ENCODE measurements at places on chromosomes 5 and 9.

DNA sequence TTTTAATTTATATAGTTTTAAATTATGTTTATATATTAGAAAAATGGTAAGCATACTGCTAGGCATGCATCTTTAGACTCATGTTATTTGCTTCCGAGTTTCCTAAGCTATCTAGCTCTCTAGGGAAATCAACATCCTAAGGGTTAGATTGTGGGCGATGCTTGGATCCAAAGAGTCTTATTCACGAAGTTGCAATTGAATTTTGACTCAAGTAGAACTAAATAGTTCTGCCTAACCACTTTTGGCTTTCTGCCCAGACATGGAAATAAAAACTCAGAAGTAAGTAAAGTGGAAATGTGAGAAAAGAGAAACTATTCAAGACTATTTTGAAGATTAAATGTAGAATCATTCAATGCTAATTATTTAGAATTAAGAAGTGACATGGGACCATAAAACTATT lies 440.4 kb downstream of the CDH18 start:
- DNase-seq = no peak

GRCh38 chr5:161085056-161085455 lies 233.0 kb upstream of the ATP10B start:
- DNase-seq = no peak

DNA sequence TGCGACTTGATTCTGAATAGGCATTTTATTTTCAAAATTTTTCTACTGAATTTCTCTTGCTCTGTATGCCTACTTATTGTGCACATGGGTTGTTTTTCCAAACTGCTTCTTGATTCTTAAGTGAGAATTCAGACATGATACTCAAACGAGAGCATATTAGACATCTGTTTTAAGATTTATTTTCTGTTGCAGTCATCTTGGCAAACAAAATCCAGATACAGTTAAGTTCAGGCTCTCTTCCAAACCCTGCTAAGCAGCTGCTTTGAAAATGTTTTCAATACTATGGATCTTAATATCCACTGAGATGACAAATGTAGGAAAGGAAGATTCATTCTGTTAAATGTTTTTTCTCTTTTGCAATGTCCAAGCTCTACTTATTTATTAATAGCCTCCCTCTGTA lies 4.5 kb downstream of the TMEM215 start:
- DNase-seq = no peak

DNA sequence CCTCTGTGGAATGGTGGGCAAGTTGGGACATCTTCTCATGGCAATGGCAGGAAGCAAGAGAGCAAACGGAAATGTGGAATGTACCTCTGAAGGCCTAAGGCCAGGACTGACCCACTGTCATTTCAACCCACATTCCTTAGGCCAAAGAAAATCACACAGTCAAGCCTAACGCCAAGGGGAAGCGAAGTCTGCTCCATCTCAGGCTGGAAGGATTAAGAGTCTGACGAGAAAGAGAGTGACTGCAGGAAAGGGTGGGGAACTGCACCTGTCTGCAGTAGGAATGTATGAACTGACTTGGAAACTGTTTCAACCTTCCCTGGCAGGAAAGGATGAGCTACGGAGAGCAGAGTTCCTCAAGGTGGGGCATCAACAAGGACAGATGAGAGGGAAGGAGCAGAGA lies 90.2 kb upstream of the TAS2R1 start:
- no peak for DNase-seq

- DNase-seq = no peak
These were observed 41.8 kb upstream of the LHFPL2 start for GRCh38 chr5:78690253-78690972.

- no peak for DNase-seq
These were observed 38.9 kb upstream of the TRAF1 start for GRCh38 chr9:120965344-120966012.

DNA sequence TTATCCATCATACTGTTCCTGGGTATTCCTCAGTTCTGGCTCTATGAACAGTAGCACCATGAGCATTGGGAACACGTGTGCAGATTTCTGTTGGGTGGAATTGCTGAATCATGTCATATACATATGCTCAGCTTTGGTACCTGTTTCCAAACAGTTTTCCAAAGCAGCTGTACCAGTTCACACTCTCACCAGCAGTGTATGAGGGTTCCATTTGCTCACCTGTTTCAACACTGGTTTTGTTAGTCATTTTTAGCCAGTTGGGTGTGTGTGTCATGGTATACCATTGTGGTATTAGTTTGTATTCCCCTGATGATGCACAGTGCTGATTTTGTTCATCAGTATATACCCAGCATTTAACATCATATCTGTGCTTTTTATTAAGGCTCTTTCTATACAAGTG lies 56.7 kb upstream of the ECM2 start:
- no peak for DNase-seq

- no peak for DNase-seq
These were observed 127.6 kb upstream of the SLC1A3 start for GRCh38 chr5:36478646-36479317.

- DNase-seq = no peak
These were observed 1.4 kb upstream of the PHF24 start for GRCh38 chr9:34956648-34957047.

GRCh38 chr5:131285703-131286399 lies 22.0 kb downstream of the CDC42SE2 start:
- no peak for DNase-seq

DNA sequence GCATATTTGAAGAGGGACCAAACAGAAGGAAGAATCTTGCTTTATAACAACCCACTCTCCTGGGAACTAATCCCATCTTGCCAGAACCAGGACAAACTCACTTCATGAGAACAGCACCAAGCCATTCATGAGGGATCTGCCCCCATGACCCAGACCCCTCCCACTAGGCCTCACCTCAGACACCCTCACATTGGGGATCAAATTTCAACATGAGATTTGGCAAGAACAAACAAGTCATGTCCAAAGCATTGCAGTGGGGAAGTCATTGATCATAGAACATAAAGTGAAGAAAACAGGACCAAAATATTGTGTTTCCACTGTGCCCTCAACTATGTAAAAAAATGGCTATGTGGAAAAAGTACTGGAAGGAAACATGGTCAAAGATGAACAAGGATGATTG lies 43.9 kb downstream of the MAP1B start:
- no peak for DNase-seq

DNA sequence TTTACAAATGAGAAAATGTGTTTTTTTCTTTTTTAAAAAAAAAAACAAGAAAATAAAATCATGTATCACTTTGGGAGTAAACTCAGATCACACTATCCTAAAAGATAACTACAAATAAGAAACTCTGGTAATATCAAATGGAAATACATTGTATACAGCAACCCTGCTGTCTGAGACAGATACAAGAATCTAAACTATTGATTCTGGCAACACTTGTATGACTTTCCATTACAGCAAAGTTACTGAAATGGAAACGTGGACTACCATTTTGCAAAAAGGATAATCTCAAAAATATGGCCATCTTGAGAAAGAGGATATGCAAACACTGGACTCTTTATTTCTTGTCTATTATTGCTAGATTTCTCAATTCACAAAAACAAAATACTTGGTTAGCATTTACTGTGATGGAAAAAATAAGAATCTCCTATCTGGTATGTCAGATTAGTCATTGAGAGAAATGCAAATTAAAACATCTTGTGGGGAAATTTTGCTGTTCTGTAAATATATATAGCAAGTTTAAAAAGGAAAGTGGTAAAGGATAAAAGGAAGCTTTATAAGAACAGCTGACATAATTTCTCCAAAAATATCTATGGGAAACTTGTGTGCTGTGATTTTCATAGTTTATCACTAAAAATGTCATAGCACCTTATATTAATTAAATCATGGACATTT lies 112.9 kb upstream of the FER start:
- DNase-seq = no peak
